ENCODE measurements at places on chromosomes 5 and 9.

DNA sequence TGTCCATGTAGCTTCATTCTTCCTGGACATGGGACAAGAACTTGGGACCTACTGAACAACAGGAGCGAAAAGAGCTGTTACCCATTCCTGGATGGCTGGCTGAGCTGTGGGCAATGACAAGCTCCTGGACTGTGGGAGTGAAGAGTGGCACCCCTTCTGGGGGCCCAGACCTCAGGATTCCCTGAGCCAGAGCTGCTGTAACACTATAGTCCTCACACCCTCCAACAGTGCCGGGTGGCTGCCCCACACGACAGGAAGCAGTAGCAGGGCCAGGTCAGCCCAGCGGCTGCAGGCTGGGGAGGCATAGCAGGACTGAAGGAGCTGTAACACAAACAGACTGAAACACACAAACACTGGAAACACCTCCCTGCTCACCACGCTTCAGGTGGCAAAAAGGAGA lies 169.7 kb upstream of the IRX2 start:
- no peak for DNase-seq

- DNase-seq: no peak
Measured at GRCh38 chr9:114355821-114356220, 26.2 kb downstream of the ORM2 start.

- DNase-seq: no peak
Measured at GRCh38 chr9:137114613-137115393, at the start of gene DPP7. Gene DPP7, minus strand, starts transcription at chr9:137114733. Its CDS starts 20 bp downstream, at chr9:137114713.

DNA sequence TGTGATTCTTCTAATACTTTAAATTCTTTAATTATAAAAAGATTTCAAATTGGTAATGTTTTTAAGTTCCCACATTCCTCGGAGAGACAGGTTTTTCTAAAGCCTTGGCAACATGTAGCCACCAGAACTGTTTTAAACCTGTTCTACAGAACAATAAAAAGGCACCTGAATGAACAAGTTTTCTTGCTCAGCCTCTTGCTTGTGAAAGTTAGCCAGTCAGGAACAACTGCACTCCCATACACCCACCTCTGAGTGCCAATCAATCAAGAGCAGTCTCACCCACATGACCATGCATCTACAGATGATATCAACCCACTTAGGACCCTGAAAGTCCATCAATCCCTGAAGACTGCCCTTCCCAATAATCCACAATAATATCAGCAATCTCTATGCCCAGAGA lies 62.3 kb downstream of the AP3B1 start:
- DNase-seq: no peak

DNA sequence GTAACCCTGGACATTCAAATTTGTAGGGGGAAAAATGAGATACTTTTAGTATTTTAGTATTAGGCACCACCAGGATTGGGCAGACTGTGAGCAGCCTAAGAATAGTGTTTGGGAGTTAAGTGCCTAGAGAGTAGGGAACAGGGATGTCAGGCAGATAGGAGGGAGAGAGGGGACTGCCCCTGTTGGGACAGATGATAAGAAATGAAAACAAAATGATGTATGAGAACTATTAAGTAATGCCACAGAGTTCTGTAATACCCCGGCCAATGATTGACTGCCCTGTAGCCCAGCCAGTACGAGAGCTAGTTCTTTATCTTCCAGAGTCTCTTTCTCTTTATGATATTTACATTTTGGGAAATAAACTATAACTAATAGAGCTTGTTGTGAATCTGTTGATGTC lies 24.4 kb downstream of the ARHGAP26 start:
- DNase-seq: no peak

- no peak for DNase-seq
Measured at GRCh38 chr9:131732636-131733289, 7.1 kb downstream of the RAPGEF1 start.

Measured in skeletal muscle cell (primary cell).